Pancreas (tissue), 10 donors: ENCODE measurements at places on chromosomes 11 and 22.

DNA sequence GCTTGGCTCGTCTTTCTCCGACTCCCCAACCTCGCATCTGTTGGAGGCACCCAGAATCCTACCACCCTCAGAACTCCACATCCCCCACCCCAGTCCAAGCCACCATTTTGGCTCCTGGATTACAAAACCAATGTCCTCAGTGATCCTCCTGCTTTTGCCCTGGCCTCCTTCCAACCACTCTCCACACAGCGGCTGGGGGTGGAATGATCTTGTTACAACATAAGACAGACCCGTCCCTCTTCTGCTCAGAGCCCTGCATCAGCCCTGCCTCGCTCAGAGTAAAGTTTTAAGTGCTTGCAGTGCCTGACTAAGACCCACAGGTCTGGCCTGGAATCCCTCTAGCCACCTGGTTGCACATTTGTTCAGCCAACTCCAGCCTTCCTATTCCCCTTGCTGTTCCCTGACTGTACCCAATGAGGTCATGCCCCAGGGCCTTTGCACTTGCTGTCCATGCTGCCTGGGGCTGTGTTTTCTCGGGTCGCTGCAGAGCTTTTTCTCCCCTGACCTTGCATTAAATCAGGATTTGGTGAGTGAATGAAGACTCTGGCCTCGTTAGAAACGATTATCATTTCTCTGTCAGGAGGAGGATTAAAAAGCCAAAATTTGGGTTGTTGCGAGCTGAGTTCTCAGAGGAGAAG is 67.3 kb downstream of the IGF2 start:
- DNase-seq, result no peak

- DNase-seq, result no peak
These were observed 62.8 kb downstream of the BCR start for GRCh38 chr22:23243006-23243573.

GRCh38 chr11:31813391-31814175 is 2.5 kb upstream of the PAX6 start:
- no peak for DNase-seq

GRCh38 chr11:124297921-124298320 is 15.8 kb downstream of the OR8D1 start:
- DNase-seq, result no peak

DNA sequence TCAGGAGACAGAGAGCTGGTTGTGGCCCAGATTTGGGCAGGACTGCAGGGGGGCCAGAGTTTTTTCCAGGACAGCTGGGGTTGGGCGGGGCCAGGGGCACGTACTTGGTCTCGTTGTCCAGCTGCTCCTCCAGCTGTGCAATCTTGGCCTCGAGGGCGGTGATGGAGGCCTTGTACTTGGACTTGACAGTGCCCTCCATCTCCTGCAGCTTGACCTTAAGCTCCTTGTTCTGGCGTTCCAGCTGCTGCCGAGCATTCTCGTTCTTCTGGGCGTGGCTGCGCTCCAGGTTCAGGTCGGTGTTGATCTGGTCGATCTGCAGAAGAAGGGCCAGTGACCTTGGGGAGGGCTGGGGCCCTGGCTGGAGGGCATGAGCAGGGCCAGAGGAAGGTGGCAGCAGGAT is 32.1 kb downstream of the APOL1 start:
- DNase-seq, result no peak

GRCh38 chr11:104003491-104003890 is 32.9 kb upstream of the DDI1 start:
- no peak for DNase-seq

DNA sequence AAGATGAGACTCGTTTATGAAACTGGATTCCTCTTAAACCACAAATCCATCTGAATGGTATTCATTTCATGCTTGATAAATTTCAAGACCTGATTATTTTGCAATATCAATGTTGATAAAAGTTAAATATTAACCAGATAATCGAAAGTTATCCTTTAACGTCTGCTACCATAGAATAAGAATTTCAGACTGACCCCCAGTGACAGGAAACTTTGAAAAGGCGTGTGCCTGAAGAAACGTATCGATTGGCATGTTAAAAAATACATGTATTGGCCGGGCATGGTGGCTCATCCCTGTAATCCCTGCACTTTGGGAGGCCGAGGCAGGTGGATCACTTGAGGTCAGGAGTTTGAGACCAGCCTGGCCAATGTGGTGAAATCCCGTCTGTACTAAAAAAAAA is 13.9 kb downstream of the SCGB1A1 start:
- DNase-seq, result no peak

GRCh38 chr11:100730266-100730665 is 43.2 kb downstream of the ARHGAP42 start:
- no peak for DNase-seq

DNA sequence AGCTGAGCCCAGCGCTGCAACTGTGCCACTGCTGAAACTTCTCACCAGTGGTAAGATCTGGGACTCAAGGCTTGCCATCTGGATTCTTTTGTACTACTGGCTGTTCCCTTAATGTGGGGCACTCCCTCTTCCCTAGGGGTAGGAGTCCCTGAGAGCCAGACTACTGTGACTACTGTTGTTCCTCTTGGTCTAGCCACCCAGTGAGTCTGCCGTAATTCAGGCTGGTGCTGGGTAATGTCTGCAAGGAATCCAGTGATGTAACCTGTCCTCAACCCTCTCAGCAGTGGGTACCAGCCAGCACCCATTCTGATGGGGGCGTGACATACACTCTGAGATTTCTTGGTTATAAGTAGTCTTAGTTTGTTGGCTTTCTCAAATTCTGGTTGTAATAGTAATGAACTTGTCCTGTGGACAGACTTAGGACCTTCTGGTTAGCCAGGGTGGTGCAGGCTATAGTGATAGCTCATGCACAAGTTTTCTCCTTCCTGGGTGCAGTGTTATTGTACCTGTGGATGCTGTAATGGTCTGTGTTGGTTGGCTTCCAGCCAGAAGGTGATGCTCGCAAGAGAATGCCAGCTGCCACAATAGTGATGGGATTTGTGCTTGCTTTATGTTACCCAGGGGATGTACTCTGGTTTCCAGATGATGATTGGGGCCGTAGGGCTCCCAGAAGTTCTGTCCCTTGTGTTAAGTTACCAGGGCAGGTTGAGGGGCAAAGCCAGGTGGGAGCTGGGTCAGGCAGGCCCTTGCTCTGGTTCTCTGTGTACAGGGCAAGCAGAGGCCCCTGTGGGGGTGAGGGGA is 65.5 kb downstream of the ARHGAP42 start:
- no peak for DNase-seq

- no peak for DNase-seq
These were observed 5.7 kb downstream of the SMTN start for GRCh38 chr22:31086703-31087330.

GRCh38 chr11:57798905-57799559 is 37.4 kb downstream of the CTNND1 start:
- DNase-seq, result peak; percentile 82

GRCh38 chr11:45652781-45653180 is 12.6 kb downstream of the CHST1 start:
- no peak for DNase-seq

GRCh38 chr11:113387605-113388211 is at the start of gene ANKK1:
ANKK1 (plus strand) TSS chr11:113387779; CDS start chr11:113387885, 106 bp downstream.
- peak; percentile 74 for DNase-seq
